ENCODE measurements at places on chromosomes 12 and 14. TPM values are rescaled to one million over a fixed set of nuclear protein-coding genes. Genes with fewer than 3 reads are reported as not detected.
A peak's percentile ranks its signal among the peaks of the same experiment; 100 is the strongest.

DNA sequence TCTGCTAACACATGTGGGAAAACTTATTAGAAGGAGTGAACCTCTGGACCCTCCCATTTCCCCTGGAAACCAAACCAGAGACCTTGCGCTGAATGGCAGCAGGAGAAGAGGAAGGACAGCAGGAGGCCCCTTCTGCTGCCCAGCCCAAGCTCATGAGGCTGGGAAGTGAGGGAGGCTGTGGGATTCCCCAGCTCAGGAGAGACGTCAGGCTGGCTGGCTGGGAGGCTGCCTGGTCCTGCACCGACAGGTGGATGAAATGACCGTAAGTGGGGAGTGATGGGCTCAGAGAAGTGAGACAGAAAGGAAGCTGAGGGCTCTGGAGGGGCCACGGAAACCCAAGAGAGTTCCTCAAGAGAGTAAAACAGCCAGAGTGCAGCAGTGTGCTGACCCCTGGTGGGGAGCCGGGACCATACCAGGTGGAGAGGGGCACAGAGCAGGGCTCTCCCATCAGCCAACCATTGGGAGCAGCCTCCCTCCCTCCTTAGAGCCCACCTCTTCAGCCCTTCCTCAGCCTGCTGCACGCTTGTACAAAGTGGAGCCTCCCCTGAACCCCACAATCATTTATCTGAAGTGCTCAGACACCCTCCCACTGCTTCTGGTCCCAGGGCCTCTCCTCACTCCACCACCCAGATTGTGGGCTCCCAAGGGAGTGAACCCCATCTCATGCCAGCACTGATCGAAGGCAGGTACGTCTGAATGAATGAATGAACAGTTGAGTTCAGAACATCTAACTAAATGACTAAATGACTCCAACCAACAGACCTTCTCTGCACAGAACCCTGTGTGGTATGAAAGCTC is 14.0 kb downstream of the TAMALIN start:
- no peaks in the 10 kb centered on the region for H3K36me3 ChIP-seq
- H3K4me3 ChIP-seq, result no peak overlapping the region
- H3K4me1 ChIP-seq, result peaks cover 25% of the 10 kb centered on the region
- peak; percentile 55 for DNase-seq

- no peak overlapping the region for H3K27ac ChIP-seq
- no peaks in the 10 kb centered on the region for H3K27me3 ChIP-seq
- H3K4me1 ChIP-seq, result no peaks in the 10 kb centered on the region
- no peak overlapping the region for H3K4me3 ChIP-seq
These were observed 287.0 kb downstream of the RERGL start for GRCh38 chr12:17802657-17803641.

DNA sequence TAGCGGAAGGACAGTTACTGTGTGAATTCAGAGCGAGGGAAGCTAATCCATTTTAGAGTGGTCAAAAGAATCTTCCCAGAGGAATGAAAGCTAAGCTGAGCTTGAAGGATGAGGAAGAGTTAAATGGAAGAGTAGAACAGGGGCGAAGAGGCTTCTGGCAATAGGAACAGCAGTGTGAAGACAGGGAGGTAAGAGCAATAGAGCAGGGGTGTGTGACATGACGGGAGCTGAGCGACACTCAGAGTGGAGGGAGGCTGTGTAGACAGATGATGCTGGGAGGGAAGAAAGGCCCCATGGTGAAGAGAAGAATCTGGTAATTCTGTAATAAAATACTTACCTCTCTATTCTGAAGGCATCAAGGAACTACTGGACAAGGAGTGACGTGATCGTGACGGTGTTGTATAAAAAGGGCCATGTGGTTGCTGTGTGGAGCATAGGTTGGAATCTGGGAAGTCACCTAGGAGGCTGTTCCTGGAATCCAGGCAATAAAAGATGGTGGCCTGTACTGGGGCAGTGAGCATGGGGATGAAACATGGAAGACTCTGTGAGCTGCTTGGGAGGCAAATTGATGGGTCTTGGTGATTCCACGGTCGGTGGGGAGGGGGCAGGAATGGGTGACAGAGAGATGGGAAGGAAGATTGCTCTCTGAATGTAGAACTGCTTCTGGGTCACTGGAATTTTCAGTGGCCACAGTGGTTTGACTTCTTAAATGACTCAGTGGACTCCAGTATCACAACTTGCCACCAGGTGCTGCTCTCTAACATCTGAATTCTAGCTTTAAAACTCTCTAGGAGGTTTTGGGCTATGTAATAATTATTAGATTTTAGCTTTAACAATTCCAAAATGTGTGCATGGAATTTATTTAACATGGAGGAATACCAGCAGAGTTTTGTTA is 164.1 kb downstream of the ATP23 start:
- no peak overlapping the region for H3K4me3 ChIP-seq
- DNase-seq, result no peak
- H3K36me3 ChIP-seq, result no peaks in the 10 kb centered on the region
- no peaks in the 10 kb centered on the region for H3K27me3 ChIP-seq

GRCh38 chr14:91374879-91375702 is 42.5 kb downstream of the CCDC88C start:
- no peaks in the 10 kb centered on the region for H3K36me3 ChIP-seq
- no peak for DNase-seq
- H3K27me3 ChIP-seq, result no peaks in the 10 kb centered on the region
- H3K27ac ChIP-seq, result no peak overlapping the region

DNA sequence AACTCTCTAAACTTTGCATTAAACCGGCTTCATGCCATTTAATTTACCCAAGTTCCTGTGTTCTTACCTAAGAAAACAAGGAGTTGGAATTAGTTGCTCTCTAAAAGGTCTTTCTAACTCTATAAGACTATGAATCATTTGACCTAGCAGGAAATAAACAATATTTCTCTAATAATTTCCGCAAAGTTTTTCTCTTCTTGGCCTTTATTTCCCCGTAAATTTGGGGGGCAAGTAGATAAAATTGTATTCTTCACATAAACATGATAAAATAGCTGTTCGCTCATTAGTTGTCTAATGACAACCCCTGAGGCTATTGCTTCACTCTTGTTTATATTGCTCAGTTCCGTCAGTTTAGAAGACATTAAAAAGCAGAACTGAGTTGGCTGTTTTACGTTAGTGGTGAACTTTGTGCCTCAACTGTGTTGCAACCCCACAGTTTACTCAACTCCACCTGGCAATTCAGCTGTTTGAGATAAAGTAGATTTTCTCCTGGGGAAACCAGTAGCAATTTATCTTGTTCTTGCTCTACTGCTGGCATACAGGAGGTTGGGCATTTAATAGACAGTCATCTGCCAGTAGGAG is 74.7 kb downstream of the BTG1 start:
- no peak overlapping the region for H3K27ac ChIP-seq
- H3K4me1 ChIP-seq, result peaks cover 7% of the 10 kb centered on the region
- H3K36me3 ChIP-seq, result no peaks in the 10 kb centered on the region
- H3K4me3 ChIP-seq, result no peak overlapping the region

GRCh38 chr14:47929334-47929733 is 253.9 kb upstream of the MDGA2 start:
- no peak overlapping the region for H3K4me3 ChIP-seq
- H3K36me3 ChIP-seq, result no peaks in the 10 kb centered on the region
- DNase-seq, result no peak
- H3K27me3 ChIP-seq, result no peaks in the 10 kb centered on the region
- no peak overlapping the region for H3K27ac ChIP-seq

DNA sequence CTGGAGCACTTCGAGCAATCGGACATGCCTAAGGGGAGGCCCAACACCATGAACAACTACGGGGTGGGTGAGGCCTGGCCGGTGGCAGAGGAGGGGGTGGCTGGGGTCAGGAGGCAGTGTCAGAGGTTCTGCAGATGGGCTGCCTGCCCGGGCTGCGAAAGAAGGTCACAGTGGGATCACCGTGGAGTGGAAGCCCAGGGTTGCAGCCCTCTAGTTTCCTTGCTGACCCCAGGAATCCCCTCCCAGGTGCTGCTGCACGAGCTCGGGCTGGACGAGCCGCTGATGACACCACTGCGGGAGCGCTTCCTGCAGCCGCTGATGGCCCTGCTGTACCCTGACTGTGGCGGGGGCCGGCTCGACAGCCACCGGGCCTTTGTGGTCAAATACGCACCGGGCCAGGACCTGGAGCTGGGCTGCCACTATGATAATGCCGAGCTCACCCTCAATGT is 1.9 kb upstream of the ARL6IP4 start:
- no peak for DNase-seq
- H3K27me3 ChIP-seq, result no peaks in the 10 kb centered on the region
- H3K27ac ChIP-seq, result no peak overlapping the region

GRCh38 chr12:20482491-20483054 is 114.2 kb downstream of the PDE3A start:
- H3K27me3 ChIP-seq, result no peaks in the 10 kb centered on the region
- no peak for DNase-seq
- no peak overlapping the region for H3K27ac ChIP-seq
- H3K36me3 ChIP-seq, result no peaks in the 10 kb centered on the region

- no peak overlapping the region for H3K4me3 ChIP-seq
- no peak for DNase-seq
- H3K36me3 ChIP-seq, result no peaks in the 10 kb centered on the region
- H3K27me3 ChIP-seq, result no peaks in the 10 kb centered on the region
These were observed 265.5 kb upstream of the PRKD1 start for GRCh38 chr14:30193101-30193500.

GRCh38 chr12:30515351-30515750 is 180.3 kb downstream of the IPO8 start:
- no peak overlapping the region for H3K27ac ChIP-seq
- H3K4me3 ChIP-seq, result no peak overlapping the region
- H3K27me3 ChIP-seq, result no peaks in the 10 kb centered on the region

- DNase-seq, result no peak
- H3K4me3 ChIP-seq, result no peak overlapping the region
- peaks cover 3% of the 10 kb centered on the region for H3K27me3 ChIP-seq
- H3K36me3 ChIP-seq, result no peaks in the 10 kb centered on the region
- no peaks in the 10 kb centered on the region for H3K4me1 ChIP-seq
These were observed 1164.0 kb downstream of the TMEM121 start for GRCh38 chr14:106690333-106690891.

GRCh38 chr14:36271939-36272907 is 48.2 kb downstream of the MBIP start:
- no peaks in the 10 kb centered on the region for H3K4me1 ChIP-seq
- no peaks in the 10 kb centered on the region for H3K36me3 ChIP-seq
- H3K27me3 ChIP-seq, result peaks cover 25% of the 10 kb centered on the region
- no peak overlapping the region for H3K4me3 ChIP-seq
- no peak for DNase-seq

DNA sequence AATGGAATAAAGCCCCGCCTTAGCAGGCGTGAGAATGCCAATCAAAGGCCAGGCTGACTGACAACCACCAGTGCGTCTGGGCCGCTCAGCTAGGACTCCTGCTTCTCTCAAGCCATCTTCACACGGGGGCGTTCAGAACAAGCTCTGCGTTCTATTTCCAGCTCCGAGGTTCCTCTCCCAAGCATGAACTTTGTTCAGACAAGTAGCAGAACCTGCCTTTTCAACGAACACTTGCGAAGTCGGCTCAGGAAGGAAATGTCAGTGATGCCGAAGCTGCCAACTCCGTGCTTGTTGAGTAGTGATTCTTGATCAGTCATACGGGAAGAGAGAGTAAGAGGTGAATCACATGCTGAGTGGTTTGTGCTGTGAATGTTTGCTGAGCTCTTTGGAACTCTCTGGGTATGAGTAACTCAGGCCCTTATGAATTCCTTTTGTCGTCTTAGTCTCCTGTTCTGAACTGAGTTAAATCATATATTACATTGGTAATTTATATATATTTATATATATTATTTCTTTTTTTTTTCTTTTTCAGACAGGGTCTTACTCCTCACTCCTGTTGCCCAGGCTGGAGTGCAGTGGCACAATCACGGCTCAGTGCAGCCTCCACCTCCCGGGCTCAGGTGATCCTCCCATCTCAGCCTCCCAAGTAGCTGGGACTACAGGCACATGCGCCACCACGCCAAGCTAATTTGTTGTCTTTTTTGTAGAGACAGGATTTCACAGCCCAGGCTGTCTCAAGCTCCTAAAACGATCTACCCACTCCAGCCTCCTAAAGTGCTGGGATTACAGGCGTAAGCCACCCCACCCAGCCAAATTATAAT is 29.4 kb upstream of the BCL7A start:
- no peak overlapping the region for H3K4me3 ChIP-seq
- DNase-seq, result no peak
- no peaks in the 10 kb centered on the region for H3K4me1 ChIP-seq
- H3K27ac ChIP-seq, result no peak overlapping the region
- H3K27me3 ChIP-seq, result no peaks in the 10 kb centered on the region
- H3K36me3 ChIP-seq, result no peaks in the 10 kb centered on the region

DNA sequence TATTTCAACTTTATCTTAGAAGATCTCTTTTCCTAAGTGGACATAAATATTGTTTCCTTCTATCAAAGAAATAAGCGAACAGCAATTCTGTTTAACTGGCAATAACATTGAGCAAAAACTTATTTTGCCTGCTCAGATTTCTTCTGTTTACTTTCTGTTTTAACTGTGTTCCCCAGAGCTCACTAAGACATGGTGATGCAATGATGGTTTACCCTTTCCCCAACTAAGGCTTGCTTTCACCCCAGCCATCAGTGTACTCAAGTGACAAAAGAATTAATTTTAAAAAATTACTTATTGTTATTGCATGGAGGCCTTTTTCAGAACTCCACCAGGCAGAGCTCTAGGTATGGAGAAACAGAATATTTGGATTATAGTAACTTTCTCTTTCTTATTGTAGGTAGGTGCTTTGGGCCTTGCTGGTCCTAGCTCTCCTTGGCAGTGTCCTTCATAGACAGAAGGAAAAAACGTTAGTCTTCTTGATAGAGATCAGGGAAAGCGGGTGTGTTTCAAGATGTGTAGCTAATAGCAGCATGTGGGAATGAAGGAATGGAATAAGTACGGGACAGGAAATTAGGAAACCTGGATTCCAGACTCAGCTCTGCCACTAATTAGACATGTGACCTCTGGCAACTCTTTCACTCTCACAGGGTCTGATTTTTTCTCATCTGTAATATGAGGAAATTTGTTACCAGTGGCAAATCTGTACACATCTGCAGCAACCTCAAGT is 14.6 kb upstream of the DDHD1 start:
- no peak for DNase-seq
- H3K36me3 ChIP-seq, result no peaks in the 10 kb centered on the region
- H3K27me3 ChIP-seq, result no peaks in the 10 kb centered on the region
- H3K4me1 ChIP-seq, result no peaks in the 10 kb centered on the region

- H3K27me3 ChIP-seq, result no peaks in the 10 kb centered on the region
- H3K36me3 ChIP-seq, result no peaks in the 10 kb centered on the region
- no peak overlapping the region for H3K4me3 ChIP-seq
- H3K27ac ChIP-seq, result no peak overlapping the region
These were observed 22.0 kb upstream of the DRAM1 start for GRCh38 chr12:101855364-101855884.

Gene AQP6
- total RNA-seq, result not detected

Gene NCOR2
- 133 TPM for total RNA-seq

Gene NPFF
- not detected for total RNA-seq

Gene ZNF26
- total RNA-seq, result 6.2 TPM

Gene PAX9
- total RNA-seq, result not detected

Data from heart right ventricle (tissue), 16 donors.